Activated CD8-positive, alpha-beta T cell treated with anti-CD3 and anti-CD28 coated beads, Interleukin-2, amount 10 ng/mL, durations not matched to agents 7 days and 5 days (primary cell): ENCODE measurements at places on chromosomes 3 and 15.

- DNase-seq, result no peak
These were observed 10.4 kb downstream of the WDR82 start for GRCh38 chr3:52268036-52268435.

GRCh38 chr3:148494451-148494850, 203.3 kb upstream of the AGTR1 start:
- DNase-seq, result no peak

DNA sequence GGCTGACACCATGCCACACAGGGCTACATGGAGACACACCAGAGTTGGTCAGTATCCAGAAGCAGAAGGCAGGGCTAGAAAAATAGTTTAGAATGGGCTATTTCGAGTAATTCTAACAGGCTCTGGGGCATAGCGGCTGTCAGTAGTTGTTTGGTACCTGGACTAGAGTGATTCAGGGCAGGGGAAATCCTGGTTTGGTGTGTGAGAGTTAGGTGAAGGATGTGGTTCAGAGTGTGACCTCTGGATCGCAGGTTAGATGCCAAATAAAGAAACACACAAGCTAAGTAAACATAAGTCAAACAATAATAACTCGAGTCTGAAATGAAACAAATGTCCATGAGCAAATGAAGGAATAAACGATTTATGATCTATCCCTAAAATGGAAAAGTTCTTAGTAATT, 31.5 kb downstream of the CNTN3 start:
- no peak for DNase-seq

- peak; percentile 44 for DNase-seq
These were observed at the start of gene FRMD4B for GRCh38 chr3:69385723-69386555. Gene FRMD4B (minus strand): TSS chr3:69386088. CDS start chr3:69385989, 99 bp downstream.

DNA sequence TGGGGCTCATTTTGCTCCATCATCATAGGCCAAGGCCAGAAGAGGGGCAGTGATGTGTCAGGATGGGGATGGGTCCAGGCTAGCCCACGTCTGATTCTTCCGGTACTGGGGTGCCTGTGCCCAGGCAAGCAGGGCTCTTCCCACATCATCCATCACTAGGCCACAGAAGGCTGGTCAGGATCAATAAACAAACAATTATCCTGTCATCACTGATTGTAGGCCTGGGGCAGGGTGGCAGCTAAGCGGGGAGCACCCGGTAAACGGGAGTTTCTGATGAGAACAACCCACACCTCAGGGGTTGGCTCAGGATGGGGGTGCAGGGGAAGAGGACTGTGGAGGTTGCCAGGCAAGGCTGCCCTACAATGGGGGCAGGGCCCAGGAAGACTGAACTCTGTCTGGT, 18.1 kb upstream of the CACNA2D2 start:
- DNase-seq, result no peak

DNA sequence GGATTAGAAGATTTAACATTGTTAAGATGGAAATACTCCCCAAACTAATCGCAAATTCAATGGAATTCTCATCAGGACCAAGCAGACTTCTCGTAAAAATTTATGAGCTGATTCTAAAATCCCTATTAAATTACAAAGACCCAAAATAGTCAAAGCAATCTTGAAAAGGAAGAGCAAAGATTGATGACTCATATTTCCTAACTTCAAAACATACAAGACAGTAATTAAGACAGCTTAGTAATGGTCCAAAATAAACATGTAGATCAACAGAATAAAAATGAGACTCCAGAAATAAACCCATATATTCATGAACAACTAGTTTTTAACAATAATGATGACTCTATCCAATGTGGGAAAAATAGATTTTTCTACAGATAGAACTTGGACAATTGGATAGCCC, 148.7 kb downstream of the SI start:
- no peak for DNase-seq

- no peak for DNase-seq
These were observed 730.2 kb upstream of the DPPA4 start for GRCh38 chr3:110067527-110067926.

- no peak for DNase-seq
These were observed 196.1 kb downstream of the ADAMTSL3 start for GRCh38 chr15:83850015-83850414.

DNA sequence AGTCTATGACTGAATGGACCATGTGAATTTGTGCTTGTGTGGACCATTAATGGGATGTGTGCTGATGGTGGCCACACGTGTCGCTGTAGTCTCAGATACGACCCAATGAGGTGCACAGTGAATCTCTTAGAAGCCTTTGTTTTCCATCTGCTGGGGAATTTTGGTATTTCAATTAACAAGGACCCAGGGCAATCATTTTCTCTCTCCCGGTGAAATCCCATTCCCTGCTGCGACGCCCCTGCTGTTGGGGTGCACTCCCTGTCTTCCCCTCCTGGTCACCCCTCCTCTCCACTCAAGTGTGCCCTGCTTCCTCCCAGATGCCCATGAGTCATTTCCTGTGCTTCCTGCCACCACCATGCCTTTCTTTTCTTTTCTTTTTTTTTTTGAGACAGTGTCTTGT, 32.7 kb downstream of the EBLN2 start:
- no peak for DNase-seq

DNA sequence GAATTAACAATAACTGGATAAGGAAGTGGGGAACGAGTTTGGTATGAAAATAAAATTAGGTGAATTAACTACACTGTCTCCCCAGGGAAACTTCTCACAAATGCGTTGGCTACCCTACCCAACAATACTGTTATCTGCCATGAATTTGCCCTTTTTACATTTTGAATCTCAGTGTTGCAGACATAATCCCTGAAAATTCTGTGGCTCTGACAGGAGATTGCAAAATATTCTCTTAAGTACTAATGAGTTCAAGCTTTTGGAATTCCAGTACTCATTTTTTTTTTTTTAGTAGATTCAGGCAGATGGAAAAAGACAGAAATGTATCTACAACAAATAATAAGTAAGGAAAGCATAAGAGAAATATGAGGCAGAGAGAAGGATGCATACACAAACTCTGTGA, 332.6 kb downstream of the LSAMP start:
- DNase-seq, result no peak

DNA sequence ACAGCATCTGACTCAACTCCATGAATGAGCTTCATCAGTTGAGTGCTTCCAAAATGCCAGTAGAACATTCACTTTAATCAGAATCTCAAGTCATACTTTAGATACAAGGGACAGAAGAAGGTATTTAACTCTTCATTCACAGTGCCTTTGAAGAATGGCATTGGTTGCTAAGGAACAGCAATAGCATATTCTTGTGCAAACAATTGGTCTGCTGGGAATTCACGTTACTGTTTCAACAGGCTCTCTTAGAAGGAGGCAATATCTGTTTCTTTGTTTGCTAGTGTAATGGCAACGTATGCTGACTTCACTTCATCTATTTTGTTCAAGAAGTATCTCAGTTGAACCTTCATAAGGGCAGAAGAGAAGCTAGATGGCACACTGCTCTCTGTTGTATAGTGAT, 113.9 kb downstream of the TMEM108 start:
- no peak for DNase-seq

DNA sequence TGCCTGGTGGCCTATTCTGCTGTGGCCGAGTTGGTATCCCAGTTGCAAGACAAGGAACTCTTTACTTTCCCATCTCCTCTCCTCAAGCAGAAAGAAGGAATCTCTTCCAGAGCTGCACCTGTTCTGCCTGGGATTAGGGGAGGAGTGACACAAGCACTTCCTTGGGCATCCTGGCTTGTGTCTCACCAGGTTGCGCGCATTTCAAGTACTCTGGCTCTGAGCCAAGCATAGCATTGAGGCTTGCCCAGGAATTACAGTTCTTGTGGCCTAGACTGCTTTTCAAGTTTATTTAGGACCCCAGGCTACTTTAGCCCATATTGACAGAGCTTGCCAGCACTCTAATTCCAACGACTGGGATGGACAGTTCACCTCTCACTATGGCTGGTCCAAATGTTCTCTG, 150.5 kb downstream of the RSRC1 start:
- DNase-seq, result no peak

DNA sequence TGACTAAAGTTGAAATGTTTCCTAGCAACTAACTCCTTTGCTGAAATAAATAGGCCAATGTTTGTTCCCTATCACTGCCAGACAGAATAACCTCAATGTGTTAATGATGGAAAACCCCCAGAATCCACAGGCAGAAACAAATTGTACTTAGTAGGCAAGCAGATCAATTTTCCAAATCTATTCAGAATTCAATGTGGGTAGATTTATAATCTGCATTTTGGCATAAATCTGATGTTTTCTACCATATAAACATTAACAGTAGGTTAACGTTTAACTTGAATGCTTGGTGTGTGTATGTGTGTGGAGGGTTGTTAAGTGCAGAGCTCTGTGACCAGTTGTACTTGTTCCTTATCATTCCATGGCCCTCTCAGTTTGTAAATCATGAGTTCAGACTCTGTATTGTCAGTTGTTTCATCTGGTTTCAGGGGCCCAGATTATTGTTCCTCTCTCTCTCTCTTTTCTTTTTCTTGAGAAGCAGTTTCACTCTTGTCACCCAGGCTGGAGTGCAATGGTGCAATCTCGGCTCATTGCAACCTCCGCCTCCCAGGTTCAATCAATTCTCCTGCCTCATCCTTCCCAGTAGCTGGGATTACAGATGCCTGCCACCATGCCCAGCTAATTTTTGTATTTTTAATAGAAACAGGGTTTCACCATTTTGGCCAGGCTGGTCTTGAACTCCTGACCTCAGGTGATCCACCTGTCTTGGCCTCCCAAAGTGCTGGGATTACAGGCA, 32.8 kb downstream of the PLSCR1 start:
- no peak for DNase-seq

DNA sequence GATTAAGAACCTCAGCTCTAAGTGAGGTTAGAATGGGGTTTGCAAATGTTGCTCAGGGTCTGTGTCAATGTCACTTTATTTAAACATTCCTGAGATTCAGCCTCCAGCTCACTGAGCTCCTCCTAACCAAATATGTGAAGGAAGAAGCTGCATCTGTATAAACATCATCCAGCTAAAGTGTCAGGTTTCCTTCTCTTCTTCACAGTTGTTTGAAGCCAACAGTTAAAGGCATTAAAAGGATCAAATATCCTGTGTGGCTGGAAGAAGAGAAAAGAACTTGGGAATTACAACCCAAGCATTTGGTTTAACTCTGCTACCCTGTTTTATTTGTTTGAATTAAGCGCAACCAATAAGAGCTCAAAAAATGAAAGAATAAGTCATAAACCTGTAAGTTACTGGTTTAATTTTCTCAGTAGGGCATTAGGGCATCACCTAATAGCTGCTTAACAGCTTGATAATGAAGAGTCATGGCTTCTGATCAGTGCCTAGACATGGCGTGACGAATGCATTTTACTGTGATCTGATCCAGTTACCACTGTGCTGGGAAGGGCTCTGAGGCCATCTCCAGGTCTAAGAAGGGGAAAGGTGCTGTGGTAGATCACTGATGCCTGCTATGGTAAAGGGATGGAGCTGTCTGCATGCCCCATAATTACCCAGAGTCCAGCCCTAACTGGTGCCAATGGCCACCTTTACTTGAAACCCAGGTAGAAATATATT, 165.7 kb upstream of the TSC22D2 start:
- DNase-seq, result no peak

- DNase-seq, result peak; percentile 79
These were observed 155.3 kb downstream of the NR1I2 start for GRCh38 chr3:119937229-119937628.

- DNase-seq, result no peak
These were observed 109.2 kb downstream of the ASB7 start for GRCh38 chr15:100711516-100712021.

GRCh38 chr15:74364936-74365597, 2.4 kb downstream of the CYP11A1 start:
- no peak for DNase-seq

- no peak for DNase-seq
These were observed 143.6 kb downstream of the OTOL1 start for GRCh38 chr3:161640181-161640580.

GRCh38 chr15:29651476-29652233, 170.6 kb downstream of the TJP1 start:
- no peak for DNase-seq

DNA sequence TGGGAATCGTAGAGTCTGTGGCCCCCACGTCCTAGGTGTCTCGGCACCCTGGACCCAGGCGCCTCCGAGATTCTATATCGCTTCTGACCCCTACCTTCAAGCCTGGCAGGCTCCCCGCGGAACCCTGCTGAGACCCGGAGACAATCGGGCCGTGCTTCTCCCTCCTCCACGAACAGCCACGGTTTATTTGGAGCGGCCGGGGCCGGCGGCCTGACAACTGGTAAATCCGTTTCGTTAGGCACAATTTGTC, 1.4 kb downstream of the GATA2 start:
- DNase-seq, result no peak

DNA sequence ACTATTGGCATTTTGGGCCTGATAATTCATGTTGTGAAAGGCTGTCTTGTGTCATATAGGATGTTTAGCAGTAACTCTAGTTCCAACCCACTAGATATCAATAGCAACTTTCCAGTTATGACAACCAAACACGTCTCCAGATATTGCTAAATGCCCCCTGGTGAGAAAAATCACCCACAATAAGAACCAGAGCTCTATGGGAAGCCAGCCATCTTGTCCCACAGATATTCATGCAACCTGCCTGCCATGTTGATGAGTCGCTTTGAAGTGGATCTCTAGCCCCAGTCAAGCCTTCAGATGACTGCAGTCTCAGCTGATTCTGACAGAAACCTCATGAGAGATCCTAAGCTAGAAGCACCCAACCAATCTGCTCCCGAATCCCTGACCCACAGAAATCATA, 5.6 kb upstream of the TNIK start:
- no peak for DNase-seq

GRCh38 chr3:53850895-53851294, 4.5 kb downstream of the IL17RB start:
- DNase-seq, result no peak

DNA sequence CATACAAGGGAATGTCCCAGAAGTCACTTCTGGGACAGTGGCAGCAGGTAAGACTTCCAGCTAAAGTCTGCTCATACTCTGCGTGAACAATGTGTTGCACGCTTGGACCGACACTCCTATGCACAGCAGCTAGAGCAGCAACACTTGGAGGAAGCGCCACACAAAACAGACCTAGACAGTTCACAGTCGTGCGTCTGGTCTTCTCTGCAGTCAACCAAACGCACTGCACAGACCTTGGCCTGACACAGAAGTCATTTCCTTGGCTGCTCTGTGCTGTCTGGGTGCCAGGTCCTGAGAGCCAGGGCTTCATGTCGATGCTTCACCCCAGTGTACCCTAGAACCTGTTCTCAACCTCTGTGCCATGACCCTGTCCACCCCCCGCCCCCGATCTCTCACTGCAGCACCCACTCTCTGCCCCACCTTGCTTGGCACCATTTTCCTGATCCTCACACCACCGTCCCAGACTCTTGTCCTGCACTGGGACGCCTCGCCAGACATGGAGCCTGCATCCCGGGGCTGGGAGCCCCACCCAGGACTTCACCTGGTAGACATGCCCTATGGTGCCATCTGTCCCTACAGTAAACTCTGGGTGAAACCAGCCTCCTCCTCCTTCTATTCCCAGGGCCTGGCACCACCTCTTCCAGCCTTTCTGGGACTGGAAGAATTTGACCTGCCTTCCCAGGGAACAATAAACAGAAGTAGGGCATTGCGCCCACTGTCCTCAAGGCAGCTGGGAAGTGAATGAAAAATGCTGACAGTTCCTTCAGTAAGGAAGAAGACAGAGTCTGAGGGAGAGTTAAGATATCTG, 3.1 kb downstream of the ATP10A start:
- DNase-seq, result peak; percentile 59

GRCh38 chr15:61839546-61839945, 220.7 kb downstream of the VPS13C start:
- no peak for DNase-seq
